ENCODE measurements at places on chromosomes 6 and 20.
A peak's percentile ranks its signal among the peaks of the same experiment; 100 is the strongest.

- no peak for DNase-seq
Observed at GRCh38 chr6:128259029-128259724, 261.2 kb downstream of the PTPRK start.

DNA sequence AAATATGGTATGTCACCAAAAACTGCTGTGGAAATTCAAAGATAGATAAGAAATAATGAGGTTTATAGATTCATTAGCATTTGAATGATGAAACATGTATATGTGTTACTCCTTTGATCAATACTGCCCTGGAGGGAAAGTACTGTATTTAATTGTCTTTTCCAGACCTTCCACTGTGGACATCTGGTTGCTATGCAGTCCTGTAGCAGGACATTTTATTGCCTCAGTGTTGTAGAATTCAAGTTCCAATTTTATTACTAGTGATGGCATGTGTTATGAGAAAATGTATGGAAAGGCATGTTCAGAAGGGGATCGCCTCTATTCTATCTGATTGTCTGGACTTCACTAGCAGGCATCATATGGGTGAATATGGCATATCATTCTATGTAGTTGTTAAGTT is 391.0 kb downstream of the TFAP2B start:
- no peak for DNase-seq

GRCh38 chr6:46932526-46933319 is 11.0 kb upstream of the ADGRF5 start:
- no peak for DNase-seq

DNA sequence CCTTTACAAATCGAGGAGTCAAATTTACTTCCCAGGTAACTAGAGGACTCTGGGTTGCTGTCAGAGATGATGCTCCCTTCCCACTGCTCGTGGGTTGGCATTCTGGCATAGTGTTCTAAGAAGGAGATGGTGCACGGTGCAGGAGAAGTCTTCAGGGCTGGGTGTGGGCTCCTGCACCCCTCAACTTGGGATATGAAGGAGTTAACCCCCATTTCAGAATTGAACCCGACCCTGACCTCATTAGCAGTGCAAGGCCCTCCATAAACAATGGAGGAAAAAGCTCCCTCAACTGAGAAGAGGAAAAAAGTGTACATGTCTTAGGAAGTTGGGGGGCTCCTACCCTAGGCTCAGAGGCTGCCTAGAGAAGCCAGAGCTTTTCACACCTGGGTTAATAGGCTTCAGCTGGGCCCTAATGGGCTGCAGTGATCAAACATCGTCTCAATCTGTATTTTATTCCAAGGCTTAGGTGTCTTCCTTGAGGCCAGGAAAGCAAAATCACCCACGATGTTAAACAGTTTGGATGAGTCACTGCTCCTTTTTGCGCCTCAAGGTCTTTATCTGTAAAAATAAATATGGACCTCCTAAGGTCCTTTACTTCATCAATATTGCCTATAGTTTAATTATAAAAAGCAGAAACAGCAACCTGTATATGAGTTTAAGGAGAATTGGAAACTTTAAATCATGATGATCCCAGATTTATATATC is 29.4 kb downstream of the TFAP2B start:
- no peak for DNase-seq

GRCh38 chr6:90328004-90328403 is 31.4 kb upstream of the BACH2 start:
- no peak for DNase-seq

GRCh38 chr6:124775121-124775520 is 187.1 kb upstream of the RNF217 start:
- DNase-seq = no peak

DNA sequence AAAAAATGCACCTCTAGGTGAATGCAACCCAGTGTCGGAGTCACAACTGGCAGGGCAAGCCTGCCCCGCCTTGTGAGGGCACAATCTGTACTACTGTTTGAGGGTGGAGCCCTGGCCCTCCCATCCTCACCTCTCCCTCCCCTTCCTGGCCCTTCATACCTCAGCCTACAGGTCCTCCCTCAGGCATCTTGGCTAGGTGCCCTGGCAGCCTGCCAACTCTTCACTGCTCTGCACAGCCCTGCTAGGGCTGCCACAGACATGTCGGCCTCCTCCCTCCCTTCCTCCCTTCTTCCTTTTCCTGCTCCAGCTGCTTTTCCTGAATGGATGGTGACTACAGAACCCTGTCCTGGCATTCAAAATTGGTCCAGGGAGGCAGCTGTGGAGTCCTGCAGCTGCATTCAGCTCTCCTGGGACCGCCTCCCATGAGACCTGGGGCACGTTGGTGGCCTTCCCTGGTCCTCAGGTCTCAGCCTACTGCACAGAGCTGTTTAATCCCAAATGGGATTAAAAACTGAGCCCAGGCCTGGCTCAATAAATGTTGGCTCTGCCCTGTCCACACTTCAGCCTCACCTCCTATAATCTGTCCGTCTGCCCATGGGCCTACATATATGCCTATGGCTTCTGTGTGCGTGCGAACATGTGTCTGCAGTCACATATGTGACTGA is 52.7 kb downstream of the CDH22 start:
- DNase-seq = peak; percentile 96

GRCh38 chr6:16228709-16229665 is 9.4 kb upstream of the GMPR start:
- DNase-seq = no peak

GRCh38 chr6:16694781-16695578 is 66.3 kb downstream of the ATXN1 start:
- no peak for DNase-seq

- DNase-seq = no peak
Observed at GRCh38 chr20:60170116-60170515, 211.9 kb downstream of the CDH26 start.

- no peak for DNase-seq
Observed at GRCh38 chr6:157238346-157238745, 85.0 kb downstream of the TMEM242 start.

- no peak for DNase-seq
Observed at GRCh38 chr6:53803081-53803860, 8.5 kb downstream of the LRRC1 start.

GRCh38 chr20:23112595-23112994 is 26.5 kb upstream of the CD93 start:
- no peak for DNase-seq

DNA sequence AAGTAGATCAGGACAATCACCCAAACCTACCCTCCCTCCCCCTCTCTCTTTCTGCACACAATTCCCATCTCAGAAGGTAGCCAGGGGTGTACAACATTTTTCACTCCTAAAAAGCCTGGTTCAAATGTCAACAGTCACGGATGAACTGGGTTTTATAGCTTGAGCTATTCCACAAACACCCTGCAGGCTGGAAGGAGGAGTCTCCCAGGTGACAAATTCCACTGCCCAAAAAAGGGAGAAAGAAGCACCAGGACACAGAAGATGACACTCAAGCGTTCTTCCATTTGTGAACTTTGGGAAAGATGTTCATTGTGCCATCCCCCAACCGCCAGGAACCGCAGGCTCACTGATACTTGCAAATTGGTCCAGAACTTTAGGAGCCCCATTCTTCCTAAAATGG is 111.5 kb upstream of the NFATC2 start:
- DNase-seq = no peak

- DNase-seq = no peak
Observed at GRCh38 chr6:5942591-5942990, 64.1 kb downstream of the NRN1 start.

- DNase-seq = no peak
Observed at GRCh38 chr6:129586815-129587214, 123.2 kb downstream of the ARHGAP18 start.

GRCh38 chr20:61765081-61765870 is 300.4 kb downstream of the TAF4 start:
- DNase-seq = no peak

DNA sequence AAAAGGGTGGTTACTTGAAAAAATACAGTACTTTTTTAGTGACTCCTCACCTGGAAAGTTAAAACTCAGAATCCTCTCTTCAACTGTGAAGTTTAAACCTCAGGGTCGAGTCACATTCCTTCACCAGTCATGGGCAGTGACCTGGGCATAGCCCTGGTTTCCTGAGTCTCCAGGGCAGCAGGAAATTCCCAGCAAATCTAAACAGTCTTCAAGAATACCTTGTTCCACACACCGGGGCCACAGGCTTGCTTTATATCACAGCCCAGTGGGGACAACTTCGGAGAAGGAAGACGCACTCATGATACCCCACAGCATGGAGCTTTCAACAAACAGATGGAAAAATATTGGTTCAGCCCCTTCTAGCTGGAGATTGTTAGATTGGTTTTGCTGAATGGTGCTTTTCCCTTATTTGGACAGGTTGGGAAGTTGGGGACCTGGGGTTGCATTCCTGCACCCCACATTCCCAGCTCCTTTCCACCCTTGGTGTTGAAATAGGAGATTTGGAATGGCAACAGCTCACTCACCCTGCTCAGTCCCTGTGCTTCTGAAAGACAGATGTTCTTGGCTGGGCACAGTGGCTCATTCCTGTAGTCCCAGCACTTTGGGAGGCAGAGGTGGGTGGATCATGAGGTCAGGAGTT is 113.0 kb upstream of the TMEM170B start:
- no peak for DNase-seq

- no peak for DNase-seq
Observed at GRCh38 chr6:135796643-135797305, 54.7 kb upstream of the PDE7B start.

GRCh38 chr6:15076565-15076964 is 169.3 kb upstream of the JARID2 start:
- DNase-seq = no peak

DNA sequence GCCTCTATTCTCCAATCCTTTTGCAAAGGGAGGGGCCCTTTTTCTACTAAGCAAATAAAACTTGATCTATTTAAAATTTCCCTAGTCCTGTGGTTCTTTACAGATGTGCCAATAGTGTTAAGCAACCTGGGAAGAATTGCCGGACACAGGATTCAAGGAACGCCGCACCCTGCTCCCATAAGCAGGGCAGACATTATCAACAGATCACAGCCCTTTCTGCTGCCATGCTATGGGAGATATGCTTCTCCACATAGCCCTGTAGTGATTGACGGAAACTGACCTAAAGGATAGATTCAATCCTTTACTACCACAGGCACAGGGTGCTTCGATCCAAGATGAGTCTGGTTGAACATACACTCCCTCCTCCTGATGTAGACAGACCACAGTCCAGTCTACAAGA is 118.4 kb upstream of the TRAF3IP2 start:
- DNase-seq = no peak

DNA sequence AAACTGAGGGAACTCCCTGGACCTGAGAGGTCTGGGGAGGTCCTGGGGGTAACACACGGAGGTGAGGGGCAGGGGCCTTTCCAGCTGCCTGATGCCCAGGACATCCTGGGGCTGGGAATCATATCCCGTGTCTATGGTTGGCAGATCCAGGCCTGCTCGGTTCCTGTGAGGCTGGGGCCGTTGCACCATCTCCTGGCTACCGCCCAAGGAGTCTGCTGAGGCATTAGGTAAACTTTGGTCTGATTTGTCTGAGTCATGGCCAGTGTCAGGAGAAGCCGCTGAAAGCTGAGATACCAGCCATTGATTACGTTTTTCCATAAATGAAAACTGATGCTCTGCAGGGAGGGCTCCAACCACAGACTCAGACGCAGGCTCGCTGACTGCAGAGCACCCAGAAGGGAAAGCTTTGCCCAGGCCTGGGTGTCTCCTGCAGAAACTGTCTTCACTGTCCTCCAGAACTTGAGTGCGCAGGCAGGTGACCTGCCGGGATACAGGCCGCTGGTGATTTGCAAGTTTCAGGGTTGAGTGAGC is 14.2 kb downstream of the TRAF3IP2 start:
- DNase-seq = peak; percentile 89

GRCh38 chr20:20772497-20773085 is 60.1 kb upstream of the RALGAPA2 start:
- peak; percentile 63 for DNase-seq

- no peak for DNase-seq
Observed at GRCh38 chr6:158050955-158051354, 69.3 kb downstream of the SYNJ2 start.

- no peak for DNase-seq
Observed at GRCh38 chr20:56911946-56912345, 282.8 kb downstream of the TFAP2C start.

DNA sequence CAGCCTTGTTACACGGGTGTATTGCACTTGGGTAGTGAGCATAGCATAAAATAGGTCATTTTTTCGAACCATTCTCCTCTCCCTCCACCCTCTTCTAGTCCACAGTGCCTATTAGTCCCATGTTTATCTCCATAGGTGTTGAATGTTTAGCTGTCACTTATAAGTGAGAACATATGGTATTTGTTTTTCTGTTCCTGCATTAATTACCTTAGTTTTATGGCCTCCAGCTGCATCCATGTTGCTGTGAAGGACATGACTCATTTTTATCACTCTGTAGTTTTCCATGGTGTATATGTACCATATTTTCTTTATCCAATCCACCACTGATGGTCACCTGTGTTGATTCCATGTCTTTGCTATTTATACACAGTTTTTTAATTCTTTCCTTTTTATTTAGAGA is 889.5 kb downstream of the EYS start:
- DNase-seq = no peak
